ENCODE measurements at places on chromosomes 7 and 10.

GRCh38 chr7:102111061-102112041 is 175.3 kb upstream of the SH2B2 start:
- DNase-seq: no peak

DNA sequence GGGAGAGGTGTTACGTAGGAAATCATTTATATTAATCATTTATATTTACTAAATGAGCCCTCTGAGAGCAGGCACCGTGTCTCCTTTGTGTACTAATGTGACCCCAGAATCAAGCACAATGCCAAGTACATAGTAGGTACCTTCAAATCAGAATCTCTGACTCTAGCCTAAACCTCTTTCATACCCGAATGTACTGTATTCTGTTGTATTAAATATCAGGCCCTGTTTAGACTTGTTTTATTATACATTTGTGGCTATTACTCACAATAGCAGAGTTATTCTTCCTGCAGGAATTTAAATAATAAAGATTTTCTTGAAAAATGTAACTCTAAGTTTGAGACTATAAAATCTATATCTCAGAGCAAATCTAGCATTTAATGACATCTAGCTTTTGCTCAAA is 297.3 kb downstream of the EXOC4 start:
- DNase-seq: no peak

DNA sequence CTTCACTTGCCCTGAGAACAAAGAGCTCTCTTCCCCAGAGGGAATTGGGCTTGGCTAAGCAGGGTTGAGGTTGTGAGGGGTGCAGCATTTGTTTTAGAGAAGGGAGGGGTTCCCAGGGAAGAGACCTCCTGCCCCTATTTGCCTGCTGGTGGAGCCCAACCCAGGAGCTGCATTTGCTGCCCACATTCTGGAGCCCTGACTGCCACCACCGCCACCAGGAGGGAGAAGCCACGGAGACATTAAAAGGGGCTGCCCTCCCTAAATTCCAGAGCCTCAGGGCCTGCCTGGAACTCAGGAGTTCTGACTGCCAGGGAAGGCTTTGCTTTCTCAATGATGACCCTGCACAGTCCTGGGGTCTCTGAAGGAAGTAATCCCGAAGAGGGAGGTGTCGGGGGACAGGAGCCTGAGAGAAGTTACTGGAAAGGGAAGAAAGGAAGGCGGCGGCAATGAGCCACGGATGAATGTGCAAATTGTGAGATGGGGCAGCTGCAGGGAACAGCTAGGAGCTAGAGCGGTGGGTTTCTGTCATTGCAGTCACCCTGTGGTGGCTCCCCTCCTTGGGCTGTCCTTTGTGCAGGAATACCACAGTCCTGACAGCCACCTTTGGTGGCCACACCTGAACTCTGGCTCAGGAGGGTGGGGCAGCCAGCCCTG is 51.3 kb downstream of the NEURL1 start:
- DNase-seq: no peak

DNA sequence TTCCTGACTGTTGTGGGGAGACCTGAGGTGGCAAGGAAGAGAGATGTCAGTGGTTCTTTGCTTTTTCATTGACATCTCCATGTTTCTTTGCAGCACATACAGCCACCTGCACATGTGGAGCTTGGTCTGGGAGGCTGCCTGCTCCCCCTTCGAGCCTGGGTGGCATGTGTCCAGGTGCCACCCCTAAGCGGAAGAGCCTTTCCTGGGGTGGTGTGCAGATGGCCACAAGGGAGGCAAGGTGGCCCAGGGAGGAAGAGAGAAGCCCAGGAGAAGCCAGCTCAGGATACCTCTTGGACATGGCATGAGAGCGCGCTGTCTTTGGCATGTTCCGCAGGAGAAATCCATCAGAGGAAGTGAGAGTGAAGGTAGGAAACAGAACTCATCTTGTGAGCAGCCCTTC is 105.9 kb upstream of the NPTX2 start:
- DNase-seq: no peak

GRCh38 chr10:109993551-109994330 is 14.0 kb upstream of the ADD3 start:
- no peak for DNase-seq

GRCh38 chr7:155344270-155344617 is 46.6 kb downstream of the INSIG1 start:
- DNase-seq: no peak

- no peak for DNase-seq
Measured at GRCh38 chr7:41879403-41879802, 176.5 kb upstream of the INHBA start.

GRCh38 chr7:154973381-154973780 is 29.5 kb downstream of the PAXIP1 start:
- no peak for DNase-seq

GRCh38 chr7:20240080-20240926 is 23.1 kb upstream of the MACC1 start:
- DNase-seq: no peak

DNA sequence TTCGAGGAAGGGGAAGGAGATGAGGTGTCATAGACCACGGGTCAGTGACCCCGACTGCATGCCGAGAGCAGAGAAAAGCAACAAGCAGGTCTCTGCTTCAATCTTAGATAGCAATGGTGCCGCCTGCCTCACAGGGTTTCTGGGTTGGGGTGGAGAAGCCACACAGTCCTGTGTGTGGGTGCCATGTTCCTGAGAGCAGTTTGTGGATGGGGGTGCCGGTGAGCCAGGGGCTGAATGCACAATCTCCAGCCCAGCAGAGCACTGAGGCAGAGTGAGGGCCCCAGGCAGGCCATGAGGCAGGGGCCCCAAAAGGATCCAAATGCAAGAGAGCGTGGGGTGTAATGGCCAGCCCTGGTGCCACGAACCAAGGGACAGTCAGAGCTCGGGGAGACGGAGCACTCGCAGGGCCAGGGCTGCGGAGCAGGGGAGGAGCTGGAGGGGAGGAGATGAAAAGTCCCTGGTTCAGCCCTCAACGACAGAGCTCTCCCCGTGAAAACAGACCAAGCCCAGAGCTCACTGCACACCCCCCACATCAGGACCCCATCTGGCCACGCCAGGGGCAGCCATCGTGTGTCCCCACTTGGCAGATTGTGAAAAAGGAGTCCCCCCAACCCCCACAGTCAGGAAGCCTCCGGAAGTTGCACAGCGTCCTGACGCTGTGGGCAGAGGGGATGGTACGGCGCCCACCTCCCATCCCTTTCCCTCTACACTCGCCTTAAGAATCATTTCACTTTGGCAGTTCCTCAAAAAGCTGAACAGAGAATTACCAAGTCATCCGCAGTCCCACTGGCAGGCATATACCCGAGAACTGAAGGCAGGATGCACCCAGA is 19.9 kb downstream of the WDR86 start:
- no peak for DNase-seq

DNA sequence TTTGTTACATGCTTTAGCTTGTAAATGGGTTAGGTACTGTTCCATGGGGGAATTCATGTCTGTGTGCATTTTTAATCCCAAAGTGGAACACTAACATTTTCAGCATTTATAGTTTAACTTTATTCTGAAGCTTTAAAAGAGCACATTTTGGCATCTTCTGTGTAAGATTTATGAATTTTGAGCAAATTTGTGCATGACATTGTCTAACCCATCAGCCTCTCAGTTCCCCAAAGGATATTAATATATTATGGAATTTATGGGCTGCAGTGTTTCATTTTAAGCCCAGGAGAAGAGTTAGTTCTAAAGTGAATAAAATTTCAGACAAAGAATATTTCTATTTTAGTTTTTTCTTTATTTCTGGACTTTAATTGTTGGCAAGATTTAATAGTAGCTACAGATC is 421.4 kb downstream of the PLXDC2 start:
- DNase-seq: no peak

DNA sequence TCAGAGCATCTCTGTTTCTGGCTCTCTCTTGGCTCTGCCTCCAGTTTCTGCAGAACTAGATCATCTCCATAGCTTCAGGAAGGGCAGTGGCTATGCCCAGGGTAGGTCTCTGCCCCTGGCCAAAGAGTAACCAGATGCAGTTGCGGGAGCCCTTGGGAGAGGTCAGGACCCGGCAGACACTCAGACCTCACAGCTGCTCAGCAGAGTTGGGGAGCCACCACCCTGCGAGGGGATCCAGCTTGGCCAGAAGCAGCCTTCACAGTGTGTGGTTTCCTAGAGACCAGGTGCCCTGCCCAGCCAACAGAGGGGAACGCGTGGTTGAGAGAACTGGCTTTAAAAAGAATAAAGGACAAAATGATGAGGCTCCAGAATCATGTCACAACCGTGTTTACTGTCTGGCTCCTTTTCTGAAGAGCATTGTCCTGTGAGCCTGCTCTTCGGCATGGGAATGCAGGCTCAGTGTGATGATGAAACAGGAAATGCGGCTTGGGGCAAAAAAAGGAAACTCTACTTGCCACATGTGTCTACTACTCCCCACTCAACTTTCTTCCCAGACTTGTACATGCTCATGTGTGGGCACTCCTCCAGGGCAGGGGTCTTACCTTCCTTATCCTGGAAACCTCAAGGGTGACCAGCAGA is 243.1 kb downstream of the INHBA start:
- no peak for DNase-seq

GRCh38 chr7:91541641-91542040 is 277.4 kb downstream of the FZD1 start:
- DNase-seq: no peak

DNA sequence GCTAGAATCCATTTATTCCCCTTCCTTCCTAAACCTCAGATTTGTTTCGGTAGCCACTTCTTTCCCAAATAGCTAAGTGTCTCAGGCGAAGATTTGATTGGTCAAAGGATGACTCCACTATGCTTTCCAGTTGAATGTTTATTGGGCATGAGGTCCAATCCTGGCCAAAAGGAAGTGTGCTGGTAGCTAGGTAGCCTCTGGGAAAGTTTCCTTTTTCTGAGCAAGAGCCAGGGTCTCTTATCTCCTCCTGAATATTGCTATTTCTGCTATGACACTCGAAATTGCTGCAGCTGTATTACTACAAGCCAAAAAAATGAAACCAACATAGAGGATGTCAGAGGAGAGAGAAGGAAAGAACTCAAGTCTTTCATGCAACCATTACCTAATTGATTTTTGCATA is 53.4 kb upstream of the MKX start:
- DNase-seq: no peak

DNA sequence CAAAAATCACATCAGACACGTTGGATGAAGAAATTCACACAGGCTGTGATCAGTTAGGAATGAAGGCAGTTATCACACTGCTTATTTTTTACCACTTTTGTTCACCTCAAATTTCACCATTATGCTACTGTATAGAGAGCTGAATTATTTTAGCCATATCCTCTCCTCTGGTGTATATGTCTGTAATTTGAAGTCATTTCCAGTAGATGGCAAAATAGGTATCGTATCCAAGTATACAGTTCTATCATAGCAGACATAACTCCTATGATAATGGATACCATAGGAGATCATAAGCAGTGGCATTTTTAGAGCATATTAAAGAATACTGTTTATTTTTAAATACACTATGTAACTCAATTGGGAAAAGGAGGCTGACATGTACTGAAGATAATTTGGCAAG is 909.7 kb downstream of the DNAJB9 start:
- no peak for DNase-seq

- no peak for DNase-seq
Measured at GRCh38 chr7:822692-823276, 9.5 kb upstream of the SUN1 start.

- no peak for DNase-seq
Measured at GRCh38 chr10:95543459-95543858, 17.7 kb downstream of the SORBS1 start.

DNA sequence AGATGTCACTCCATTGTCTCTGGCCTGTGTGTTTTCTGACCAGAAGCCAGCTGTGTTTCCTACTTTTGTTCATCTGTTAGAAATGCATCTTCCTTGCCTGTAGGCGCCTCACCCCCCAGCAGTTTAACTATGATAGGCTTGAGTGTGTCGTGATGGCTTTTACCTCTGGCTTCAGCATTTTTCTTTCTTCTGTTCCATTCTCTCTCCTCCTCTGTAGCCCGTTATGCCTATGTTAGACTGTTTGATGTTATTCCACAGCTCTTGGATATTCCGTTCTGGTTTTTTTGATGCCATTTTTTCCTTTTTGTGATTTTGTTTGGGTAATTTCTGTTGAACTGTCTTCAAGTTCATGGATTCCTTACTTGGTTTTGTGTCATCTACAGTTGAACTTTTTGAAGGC is 17.9 kb downstream of the MMP21 start:
- no peak for DNase-seq

DNA sequence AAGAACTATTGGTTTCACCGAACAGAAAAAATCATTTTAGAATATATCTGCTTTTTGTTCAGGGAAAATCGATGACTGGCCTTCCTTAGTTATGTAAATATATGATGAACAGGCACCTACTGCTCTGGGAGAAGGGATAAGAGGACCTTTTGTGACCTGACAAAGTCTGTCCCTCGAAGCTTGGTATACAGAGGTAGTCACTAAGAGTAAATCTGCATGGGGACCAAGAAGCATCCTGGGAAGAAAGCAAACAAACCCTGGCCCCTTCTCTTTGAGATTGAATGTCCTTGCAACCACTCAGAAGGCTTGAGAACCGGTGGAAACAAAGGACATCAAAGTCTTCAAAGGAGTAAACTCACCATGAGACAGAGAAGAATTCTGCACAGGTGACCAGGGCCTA is 52.3 kb downstream of the SKIDA1 start:
- DNase-seq: no peak

- DNase-seq: no peak
Measured at GRCh38 chr7:139078911-139079310, 30.6 kb downstream of the ZC3HAV1 start.

- no peak for DNase-seq
Measured at GRCh38 chr7:17929647-17930395, 10.5 kb downstream of the SNX13 start.

GRCh38 chr10:77441353-77442166 is 196.0 kb downstream of the KCNMA1 start:
- no peak for DNase-seq

DNA sequence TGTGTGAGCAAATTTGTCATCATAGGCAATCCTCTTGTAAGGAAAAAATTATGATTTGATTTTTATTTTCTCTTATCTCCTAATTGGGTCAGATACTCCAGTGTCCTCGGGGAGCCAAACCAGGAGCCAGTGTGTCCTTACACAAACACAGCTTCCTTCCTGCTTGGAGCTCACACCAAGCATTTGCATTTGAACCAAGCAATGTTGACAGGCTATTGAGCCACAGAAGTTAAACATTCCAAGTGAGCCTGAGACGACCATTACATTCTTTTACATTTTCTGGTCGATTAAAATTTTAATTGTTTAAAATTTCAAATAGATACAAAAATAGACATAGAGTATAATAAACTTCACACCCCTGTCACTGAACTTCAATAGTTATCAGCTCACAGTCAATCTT is 194.8 kb downstream of the CFTR start:
- no peak for DNase-seq

DNA sequence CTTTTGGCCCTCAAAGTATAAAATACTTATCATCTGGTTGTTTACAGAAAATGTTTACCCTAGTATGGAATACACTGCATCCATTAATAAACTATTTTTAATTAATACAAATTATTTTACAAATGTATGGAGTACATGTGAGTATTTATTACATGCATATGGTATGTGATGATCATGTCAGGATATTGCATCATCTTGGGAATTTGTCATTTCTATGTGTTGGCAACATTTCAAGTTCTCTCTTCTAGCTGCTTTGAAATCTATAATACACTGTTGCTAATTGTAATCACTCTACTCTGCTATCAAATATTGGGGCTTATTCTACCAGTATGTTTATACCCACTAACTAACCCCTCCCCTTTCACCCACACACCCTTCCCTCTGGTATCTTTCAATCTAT is 103.9 kb upstream of the THSD7A start:
- no peak for DNase-seq

GRCh38 chr7:78398576-78398975 is 600.0 kb downstream of the PHTF2 start:
- DNase-seq: no peak

Data from activated CD4-positive, CD25-positive, alpha-beta regulatory T cell (primary cell).